ENCODE measurements at places on chromosomes 12 and 14.

GRCh38 chr12:67748743-67749040 is 100.1 kb downstream of the DYRK2 start:
- DNase-seq = no peak

DNA sequence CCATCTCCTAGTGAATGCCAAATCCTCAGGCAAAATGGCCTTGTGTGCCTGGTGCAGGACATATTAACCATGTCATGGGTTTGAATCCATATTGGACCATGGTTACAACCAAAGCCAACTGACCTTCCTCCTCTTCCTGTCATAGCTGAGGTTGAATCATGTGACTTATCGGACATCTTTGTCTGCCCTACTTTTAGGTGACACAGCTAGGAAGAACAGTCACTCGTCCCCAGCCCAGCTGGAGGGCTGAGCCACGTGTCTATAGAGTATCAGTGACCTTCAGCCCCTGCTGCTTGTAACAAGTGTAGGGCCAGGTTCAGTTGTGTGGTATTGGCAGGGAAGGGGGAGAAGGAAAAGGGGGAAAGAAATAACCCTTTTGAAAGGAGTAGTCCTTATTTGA is 225.2 kb downstream of the KTN1 start:
- DNase-seq = no peak

- DNase-seq = no peak
Observed at GRCh38 chr12:106171117-106171750, 32.5 kb upstream of the NUAK1 start.

GRCh38 chr14:64879635-64880220 is at the start of gene SPTB:
Gene SPTB (minus strand): TSS chr14:64879907. CDS start chr14:64823094, 56,813 bp downstream.
- no peak for DNase-seq

- no peak for DNase-seq
Observed at GRCh38 chr12:126960221-126960620, 1306.7 kb upstream of the TMEM132C start.

- DNase-seq = no peak
Observed at GRCh38 chr14:100826391-100827100, 628 bp downstream of the MEG3 start.

DNA sequence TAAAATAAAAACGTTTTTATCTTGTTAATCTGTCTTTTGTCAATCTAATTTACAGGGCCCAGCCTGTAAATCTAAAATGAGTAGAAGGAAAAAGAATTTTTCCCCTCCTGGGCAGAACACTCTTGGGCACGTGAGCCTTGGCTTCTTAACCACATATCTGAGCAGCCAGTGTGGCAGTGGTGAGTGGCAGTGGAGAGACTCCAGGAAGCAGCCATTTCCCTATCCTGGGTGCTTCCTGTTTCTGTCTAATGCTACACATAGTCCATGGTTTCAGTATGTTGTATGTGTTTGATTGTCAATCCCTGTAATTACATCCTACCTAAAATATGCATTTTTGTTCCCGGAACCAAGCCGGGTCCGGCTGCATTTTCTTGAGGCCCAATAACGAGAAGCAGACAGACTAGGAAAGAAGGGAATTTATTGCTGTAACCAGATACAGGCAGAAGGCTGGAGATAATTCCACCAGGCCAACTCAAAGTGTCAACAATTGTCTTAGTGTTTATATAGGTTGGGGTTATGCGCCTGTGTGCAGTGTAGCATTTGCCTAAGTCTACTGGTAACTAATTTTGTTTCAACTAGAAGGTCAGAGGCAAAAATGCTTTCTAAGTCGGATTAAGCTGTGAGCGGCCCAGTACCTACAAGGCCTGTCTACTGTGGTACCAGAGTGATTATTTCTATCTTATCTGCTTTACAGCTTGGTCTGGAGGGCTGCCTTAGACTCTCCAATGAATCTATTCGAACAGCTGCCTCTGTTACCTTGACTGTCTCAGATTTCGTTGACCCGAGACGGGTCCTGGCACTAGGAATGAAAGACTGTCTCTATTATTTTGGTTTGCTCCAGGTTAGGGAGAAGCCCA is 82.4 kb upstream of the RESF1 start:
- no peak for DNase-seq

DNA sequence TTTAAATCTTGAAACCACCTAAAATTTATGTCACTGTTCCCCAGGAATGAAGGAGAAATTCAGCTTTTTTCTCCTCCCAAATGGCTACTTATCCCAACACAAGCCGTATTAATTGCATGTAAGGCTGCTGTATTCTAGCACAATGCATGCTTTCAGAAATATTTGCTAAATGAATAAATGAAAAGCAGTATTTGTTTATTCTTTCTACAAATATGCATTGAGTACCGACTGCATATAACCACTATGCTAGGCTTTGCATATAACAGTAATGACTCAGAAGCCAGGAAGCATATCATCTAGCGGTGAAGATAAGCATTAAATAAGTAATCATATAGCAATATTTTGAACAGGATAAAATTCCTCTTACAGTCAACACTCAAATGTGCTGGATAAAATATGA is 5.7 kb upstream of the LRR1 start:
- DNase-seq = peak; percentile 56

DNA sequence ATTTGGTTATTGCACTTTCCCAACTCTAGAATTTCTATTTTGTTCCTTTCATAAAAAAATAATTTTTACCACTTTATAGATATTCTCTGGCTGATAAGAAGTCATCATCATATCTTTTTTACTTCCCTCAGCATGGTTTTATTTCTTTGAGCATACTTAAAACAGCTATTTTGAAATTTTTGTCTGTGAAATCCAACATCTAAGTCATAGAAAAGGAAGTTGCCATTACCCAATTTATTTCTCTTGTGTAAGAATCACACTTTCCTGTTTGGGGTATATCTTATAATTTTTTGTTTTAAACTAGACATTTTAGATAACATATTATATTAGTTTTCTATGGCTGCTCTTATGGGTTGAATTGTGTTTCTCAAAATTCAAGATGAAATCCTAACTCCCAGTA is 400.2 kb upstream of the OR4E1 start:
- no peak for DNase-seq

- no peak for DNase-seq
Observed at GRCh38 chr14:26926585-26926984, 328.8 kb upstream of the NOVA1 start.

DNA sequence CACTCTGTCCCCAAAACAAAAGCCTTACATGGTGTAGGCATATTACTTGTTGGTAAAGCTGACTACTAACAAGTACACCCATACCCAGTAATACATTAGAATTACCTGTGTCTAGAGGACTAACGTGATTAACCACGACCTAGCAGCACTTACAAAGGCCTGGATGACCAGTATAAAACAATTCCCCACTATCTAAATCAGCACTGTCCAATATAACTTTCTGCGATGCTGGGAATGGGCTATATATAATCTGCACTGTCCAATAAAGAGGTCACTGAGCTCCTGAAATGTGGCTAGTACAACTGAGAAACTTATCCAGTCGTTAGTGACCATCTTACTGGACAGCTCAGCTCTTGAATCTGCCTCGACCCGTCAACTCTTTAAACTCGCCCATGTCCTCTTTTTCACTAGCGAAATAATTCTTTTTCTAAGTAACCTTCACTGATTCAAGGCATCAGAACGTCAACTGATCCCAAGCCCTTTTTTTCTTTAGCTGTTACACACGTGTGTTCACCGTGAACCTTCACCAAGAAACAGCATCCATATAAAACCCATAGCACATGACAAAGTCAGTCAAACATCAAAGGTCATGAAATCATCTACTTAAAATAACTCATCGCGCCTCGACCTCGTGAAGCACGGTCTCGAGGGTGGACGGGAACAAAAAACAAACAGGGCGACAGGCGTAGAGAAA is 905 bp upstream of the CIPC start:
- DNase-seq = peak; percentile 21

DNA sequence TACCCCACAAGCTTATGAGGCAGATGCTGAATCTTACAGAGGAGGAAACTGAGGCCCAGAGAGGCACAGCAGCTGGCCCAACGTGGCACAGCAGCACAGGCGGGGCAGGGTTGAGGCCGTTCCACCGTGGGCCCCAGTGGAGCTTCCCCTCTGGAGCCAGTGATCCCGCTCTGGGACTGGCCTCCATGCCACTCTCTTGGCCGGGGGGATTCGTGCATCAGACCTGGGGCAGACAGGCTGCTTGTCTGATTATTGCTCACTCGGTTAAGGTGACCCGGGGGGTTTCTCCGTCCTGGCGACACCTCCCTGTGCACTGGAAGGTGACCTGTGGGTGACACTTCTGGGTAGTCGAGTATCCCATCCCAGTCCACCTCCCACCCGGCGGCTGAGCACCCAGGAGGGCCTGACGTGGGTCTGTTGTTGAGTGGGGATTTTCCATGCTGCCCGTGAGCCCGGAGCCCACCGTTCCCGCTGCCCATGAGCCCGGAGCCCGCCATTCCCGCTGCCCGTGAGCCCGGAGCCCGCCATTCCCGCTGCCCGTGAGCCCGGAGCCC is 27.8 kb downstream of the NOC4L start:
- no peak for DNase-seq

GRCh38 chr14:58639842-58640484 is 2.2 kb downstream of the DACT1 start:
- DNase-seq = peak; percentile 86

GRCh38 chr12:56766535-56766934 is 3.4 kb downstream of the HSD17B6 start:
- DNase-seq = no peak

- DNase-seq = no peak
Observed at GRCh38 chr12:3551386-3551785, 60.4 kb downstream of the PRMT8 start.

GRCh38 chr14:100155756-100156616 is 3.5 kb downstream of the DEGS2 start:
- DNase-seq = no peak

GRCh38 chr14:100012478-100013327 is 52.5 kb upstream of the EVL start:
- peak; percentile 52 for DNase-seq

All from brain microvascular endothelial cell (primary cell).